ENCODE measurements at places on chromosomes 3 and 15.

DNA sequence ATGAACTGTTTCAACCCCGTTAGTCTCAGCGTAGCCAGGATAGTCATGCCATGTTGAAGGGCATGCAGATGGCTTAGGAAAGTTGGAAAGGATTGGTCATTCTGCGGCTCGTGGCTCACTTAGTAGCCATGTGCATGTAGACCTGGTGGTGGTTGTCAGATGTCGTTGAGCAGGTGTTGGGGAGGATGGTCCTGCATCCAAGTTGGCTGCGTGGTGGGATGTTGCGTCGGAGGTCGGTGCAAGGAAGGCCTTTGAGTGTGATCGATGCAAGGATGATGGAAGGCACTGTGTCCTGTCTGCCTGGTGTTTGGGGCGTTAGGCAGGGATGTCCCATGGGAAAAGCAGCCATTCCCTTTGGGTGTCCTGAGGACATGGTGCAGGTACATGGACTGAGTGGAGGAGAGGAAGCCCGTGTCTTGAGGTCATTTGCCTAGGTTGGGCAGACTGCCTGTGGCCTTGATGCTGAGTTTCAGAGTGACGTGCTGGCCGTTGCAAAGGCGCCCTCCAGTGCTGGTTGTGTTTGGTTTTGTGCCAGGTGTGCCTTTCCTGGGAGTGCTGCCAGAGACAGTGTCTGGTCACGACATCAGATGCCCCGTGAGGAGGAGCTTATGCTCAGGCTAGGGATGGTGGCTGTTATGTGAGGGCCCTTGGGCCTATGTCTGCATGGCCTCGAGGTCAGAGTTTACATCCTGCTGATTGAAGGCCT, 103.4 kb downstream of the SNRPN start:
- peak; percentile 4 for DNase-seq

DNA sequence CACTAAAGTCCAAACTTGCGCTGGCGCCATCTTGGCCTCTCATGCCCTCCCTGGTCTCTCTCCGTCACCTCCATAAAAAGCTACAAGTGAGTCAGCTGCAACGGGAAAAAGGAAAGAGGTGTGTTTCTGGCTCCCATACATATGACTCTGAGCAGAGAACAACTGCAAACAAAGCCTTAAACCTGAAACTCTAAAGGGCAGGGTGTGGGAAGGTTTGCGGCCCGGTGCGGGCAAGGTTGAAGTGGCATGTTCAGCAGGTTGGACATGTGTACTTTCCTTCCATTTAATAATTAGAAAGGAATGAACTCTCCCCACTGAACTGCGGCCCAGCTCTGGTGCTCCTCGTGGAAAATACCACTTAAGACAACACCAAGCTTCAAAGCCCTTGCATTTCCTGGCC, 59.0 kb upstream of the PPARG start:
- no peak for DNase-seq

DNA sequence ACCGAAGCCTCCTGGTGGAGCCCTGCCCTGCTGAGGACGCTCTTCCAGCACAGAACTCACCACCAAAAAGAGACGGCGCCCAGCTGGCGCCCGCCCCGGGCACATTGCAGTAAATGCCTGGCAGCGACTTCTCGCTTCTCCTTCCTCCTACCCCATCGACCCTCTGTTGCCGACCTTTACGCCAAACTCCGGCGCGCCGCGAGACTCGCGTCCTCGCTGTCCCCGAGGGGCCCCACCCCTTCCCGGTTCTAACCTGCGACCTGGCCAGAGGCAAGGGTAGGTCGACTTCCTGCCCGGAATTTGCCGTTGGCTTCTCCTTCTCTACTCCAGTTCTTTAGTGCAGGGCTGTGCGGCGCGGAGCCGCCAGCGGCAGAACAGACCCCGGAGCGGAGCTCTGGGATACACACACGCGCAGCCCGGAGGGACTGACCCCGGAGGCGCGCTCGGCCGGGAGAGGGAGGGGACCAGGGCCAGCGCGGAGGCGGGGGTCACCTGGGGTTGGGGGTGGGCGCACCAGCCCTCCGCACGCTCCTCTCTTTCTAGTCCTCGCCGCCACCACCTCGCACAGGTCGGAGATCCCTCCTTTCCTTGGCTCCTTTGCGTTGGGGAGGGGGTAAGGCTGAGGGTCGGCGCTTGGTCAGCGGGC, 226.6 kb upstream of the AZI2 start:
- no peak for DNase-seq

- no peak for DNase-seq
Observed at GRCh38 chr3:49793486-49794085, 6.1 kb downstream of the CDHR4 start.

GRCh38 chr3:194168994-194169393, 33.0 kb downstream of the HES1 start:
- no peak for DNase-seq

- no peak for DNase-seq
Observed at GRCh38 chr3:107629566-107629965, 106.8 kb downstream of the BBX start.

GRCh38 chr3:128343287-128344051, 123.2 kb downstream of the DNAJB8 start:
- no peak for DNase-seq

DNA sequence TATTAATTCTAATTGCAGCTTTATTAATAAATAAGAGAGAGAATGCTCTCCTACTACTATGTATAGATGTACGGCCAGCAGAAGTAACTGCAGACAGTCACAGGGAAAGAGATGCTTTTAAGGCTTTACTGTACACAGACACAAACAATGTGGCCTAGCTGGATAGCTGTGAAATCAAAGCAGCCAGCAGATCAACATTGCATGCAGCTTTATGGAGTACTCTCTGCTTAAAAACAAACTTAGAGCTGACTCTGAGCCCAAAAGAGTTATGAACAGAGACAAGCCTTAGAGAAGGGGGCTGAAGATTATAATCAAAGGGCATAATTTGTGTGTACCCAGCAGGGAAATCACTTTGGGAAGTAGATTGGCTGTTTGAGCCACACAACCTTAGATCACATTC, 47.2 kb downstream of the CADM2 start:
- DNase-seq: no peak

GRCh38 chr3:12670365-12671119, 6.6 kb upstream of the RAF1 start:
- no peak for DNase-seq

GRCh38 chr3:16801223-16801622, 83.5 kb upstream of the PLCL2 start:
- no peak for DNase-seq

GRCh38 chr3:177810162-177810623, 612.9 kb upstream of the TBL1XR1 start:
- DNase-seq: no peak

DNA sequence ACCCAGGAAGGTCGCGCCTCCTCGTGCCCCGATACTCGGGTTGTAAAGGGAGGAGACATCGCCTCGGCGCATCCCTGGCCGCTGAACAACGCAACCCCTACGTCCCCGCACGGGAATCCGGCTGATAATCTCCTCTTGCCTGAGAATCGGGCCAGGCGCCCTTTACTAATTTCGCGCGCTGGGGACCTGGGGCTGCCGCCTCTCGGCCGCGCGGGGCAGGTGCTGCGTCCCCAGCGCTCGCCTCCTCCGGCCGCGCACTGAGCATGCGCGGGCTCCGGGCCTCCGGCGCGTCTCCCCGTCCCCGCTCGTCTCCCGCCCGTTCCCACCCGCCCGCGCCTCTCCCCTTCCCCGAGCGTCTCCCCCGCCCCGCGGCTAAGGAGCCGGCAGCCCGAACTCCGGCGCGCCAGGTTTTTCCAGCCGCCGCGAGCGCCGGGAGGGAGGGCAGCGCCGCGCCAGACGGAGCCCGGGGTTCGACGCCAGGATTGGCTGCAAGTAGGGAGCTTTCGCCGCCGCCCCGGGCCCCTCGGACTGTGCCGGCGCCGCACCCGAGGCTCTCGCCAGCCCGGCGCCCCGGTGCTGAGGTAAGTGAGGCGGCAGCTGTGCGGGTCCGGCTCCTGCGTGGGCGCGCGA, at the start of gene CNTN4:
TSS of gene CNTN4 (plus strand) at position 469 of the 630 bp plus-strand sequence.
- no peak for DNase-seq

DNA sequence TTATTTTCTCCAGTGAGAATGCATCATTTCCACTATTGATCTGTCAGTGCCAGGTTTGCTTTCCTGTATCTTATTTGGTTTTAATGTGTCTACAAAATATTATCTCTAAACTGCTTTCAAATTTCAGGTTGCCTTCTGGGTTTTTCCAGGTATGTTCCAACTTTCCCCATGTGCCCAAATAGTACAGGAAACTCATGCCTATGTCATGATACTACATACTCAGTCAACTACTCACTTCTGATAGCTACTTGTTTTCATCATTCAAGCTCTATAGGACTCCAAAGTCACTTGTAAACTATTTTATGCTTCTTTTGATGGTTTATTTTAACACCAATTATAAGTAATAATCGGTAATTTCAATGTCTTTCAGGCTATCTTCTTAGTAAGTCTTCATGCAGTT, 134.8 kb upstream of the TTC14 start:
- DNase-seq: no peak

DNA sequence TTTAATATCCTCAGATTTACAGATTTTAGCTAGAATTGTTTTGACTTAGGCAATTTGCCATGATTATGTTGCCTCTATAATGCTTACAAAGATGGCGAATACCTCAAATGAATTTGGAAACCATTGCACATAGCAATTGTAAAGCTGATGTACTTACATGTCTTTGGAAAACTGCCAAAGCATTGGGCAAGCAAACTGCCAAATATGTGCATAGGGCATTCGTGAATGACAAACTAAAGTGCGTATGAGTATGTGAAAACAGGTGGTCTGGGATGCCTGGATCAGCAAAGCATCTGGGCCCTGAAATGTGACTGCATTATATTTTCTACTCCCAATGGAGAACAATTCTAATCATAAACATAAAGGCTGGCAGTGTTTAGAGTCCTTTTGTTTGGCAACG, 445.3 kb upstream of the ROBO1 start:
- no peak for DNase-seq

- DNase-seq: no peak
Observed at GRCh38 chr15:57147621-57148020, 228.7 kb upstream of the CGNL1 start.
